ENCODE measurements at places on chromosomes 11 and 22.

- no peak for DNase-seq
Measured at GRCh38 chr11:87359401-87359800, 321.7 kb downstream of the TMEM135 start.

- DNase-seq = no peak
Measured at GRCh38 chr11:11261629-11262028, 91.4 kb downstream of the CSNK2A3 start.

DNA sequence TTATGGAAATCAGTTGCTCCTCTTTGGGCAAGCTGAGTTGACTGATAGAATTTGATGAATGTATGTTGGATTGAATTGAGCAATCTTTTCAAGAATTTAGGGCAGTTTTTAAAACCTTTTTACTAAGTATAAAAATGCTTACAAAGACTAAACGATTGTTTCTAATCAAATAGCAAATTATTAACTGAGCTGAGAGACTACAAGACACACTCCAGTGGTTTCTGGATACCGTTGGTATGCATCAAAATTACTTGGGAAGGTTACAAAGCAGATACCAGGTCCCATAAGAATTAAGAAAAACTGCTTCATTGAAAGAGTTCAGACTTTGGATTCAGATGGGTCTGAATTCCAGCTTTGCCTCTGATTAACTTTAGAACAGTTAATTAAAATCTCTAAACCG is 721.4 kb downstream of the FAM181B start:
- DNase-seq = no peak

DNA sequence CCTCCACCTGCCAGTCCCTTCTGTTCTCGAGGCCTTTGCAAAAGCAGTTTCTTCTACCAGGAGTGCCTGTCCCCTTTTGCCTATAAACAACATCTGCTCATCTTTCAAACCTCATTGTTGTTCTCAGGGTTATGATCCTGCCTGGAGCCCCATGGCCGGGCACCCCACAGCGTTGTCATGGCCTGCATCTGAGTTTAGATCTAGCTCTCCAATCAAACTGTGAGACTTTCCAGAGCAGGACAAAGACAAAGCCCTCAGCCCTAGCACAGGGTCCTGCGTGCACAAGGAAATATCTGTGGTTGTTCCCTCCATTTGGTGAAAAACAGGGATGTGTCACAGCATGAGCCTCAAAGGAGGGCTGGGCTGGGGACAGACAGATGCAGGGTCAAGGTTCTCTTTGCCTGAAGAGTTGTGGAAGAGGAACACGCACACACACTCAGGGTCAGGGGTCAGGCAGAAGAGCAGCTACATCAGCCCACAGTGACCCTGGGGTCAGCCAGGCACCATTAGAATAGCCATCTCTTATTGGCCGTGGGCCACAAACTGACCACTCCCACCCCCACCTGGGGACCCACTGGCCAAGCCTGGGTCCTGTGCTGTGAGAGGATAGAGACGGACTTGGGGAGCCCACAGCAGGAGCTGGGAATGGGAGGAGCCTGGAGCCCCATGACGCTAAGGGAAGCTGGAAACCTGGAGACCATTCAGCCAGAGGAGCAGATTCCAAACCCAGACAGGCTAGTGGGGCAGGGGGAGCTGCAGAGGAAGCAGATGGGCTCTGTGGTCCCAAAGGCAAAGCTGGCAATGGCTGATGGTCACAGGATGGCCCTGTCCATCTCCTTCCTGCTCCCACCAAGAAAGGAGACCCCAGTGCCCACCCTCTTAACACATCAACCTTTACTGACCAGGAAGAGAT is 99.4 kb downstream of the PDE2A start:
- DNase-seq = no peak

DNA sequence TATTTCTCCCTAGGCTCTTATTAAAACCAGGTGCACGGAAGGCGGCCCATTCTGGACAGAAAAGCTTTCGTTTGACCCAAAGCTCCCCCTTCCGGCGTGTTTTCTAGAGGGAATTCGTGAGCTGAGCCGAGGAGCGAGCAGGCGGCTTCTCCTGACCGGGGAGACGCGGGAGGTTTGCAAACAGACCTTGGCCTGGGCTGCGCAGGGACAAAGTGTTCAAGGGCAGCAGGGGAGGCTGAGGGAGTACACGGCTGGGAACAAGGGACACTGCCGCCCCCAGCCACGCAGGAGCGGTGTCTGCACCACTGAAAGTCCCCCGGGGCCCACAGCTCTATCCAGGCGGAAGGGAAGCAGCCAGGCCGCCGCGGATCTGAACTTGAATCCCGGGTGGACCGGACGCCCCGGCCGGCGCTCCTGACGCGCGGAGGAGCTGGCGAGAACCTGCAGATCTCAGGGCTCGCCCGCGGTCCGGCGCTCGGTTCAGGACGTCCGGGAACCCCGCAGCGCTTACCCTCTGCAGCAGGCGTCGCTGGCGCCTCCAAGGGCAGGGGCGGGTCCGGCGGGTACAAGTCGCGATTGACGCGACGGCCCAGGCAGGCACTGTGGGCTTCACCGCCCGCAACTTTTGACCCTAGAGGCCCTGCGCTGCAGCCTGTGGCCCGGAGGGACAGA is 101.9 kb downstream of the WT1 start:
- DNase-seq = peak; percentile 13

- no peak for DNase-seq
Measured at GRCh38 chr11:34601085-34601444, 19.8 kb upstream of the EHF start.

- no peak for DNase-seq
Measured at GRCh38 chr11:114159320-114159719, 99.8 kb downstream of the ZBTB16 start.

GRCh38 chr11:71908218-71908617 is 20.2 kb downstream of the XNDC1N start:
- no peak for DNase-seq

DNA sequence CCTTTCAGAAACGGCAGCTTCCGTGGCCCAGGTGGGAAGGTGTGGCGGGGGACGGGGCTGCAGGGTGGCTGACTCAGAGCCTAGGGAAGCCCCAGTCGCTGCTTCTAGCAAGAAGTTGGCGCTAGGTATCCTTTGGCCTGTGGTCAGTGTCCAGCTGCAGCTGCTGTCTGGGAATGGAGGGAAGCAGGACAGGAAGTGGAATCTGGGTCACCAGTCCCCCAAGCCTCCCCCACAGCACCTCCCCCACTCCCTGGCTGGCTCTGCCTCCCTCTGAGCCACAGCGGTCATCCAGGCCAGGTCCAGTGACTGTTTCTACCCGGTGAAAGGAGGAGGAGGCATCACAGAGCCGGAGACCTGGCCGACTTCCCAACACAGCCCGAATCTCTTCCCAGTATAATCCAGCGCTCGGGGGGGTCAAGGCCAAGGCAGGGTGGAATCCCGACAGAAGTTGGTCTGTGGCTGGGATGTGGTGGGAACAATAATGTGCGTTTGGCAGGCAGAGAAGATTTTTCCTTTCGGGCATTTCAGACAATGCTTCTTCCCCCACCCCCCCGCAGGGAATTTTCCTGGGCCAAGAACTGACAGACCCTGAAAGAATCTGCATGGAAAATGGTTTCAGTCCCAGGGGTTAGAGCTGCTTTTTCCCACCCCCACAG is 45.1 kb downstream of the C11orf96 start:
- no peak for DNase-seq

GRCh38 chr11:117931971-117932370 is 2.8 kb upstream of the TMPRSS13 start:
- peak; percentile 58 for DNase-seq

DNA sequence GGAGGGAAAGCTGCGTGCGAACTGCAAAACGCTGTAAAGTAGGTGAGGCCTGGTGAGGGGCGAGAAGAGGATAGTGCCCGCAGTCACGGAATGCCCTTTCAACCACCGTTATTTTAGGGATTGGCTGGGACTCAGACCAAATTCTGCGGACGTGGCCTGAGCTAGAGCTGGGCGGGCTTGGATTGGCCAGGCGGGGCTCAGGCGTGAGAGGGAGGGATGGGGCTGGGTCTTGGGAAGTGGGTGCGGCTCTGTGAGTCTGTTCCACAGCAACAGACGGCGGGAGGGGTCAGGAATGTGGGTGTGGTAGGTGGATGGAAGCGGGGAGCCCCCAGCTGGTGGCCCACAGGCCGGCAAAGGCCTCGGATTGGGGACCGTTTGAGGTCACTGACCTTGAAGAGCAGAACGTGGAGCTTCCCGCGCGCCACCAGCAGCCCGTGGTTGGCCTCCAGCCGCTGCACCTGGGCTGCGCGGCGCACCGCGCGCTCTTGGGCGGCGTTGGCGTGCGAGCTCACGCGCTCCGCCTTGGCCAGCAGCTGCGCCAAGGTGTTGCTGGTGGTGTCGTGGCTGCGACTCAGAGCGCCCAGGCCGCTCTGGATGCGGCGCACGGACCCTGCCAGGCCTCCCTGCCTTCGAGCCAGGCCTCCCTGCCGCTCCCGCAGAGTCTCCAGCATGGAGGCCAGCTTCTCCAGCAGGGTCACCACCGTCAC is 444 bp downstream of the CAVIN3 start:
- peak; percentile 30 for DNase-seq

DNA sequence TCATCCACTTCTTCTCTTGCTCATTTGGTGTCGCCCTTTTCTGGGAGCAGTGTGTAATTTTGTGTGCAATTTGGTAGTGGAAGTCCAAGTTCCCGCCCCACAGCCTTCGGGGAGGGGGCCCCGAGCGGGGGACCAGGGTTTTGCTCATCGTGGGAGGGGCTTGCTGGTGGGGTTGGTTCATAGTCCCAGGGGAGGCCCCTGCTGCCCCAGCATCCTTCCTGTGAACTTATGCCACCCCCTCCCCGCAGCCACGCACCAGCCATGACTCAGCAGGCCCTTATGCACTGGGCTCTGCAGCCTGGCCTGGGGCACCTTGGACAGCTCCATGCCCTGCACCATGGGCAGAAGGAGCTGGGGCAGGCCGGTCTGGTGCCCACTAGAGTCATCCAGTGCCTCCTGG is 1183.6 kb downstream of the BRD1 start:
- DNase-seq = peak; percentile 4

DNA sequence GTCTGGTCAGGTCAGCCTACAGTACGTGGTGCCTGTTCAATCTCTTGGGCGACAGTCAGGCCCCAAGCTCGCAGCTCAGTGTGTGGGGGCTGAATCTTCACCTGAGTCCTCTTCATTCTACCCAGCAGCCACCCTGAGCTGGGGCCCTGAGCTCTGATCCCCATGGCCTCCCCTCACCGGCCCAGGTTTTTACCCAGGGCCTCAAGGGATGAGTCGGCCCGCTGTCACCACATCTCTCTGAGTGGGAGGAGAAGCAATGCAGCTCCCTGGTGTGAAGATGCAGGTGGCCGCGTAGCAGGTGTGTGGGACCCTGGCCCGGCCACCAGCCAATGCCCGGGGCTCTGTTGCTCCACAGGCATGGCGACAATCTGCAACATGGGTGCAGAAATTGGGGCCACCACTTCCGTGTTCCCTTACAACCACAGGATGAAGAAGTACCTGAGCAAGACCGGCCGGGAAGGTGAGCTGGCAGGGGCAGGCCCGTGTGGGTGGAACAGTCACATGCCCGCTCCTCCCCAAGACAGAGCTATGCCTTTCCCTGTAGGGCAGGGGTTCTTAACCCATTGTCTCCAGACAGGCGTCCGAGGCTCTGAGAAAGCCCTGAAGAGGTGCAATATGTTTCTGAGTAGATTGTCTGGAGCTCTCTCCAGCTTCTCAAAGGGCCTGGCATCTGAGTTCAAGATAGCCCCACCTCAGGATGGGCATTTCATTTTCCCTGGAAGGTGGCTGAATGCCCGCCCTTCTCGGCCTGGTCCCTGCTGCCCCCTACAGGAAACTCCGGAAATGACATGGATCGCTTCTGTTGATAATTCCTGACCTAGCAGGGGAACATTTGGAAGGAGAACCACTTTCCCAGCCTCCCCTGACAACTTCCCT is 26.9 kb downstream of the POLR3H start:
- DNase-seq = no peak

GRCh38 chr11:112310419-112310818 is 49.8 kb upstream of the PLET1 start:
- no peak for DNase-seq

DNA sequence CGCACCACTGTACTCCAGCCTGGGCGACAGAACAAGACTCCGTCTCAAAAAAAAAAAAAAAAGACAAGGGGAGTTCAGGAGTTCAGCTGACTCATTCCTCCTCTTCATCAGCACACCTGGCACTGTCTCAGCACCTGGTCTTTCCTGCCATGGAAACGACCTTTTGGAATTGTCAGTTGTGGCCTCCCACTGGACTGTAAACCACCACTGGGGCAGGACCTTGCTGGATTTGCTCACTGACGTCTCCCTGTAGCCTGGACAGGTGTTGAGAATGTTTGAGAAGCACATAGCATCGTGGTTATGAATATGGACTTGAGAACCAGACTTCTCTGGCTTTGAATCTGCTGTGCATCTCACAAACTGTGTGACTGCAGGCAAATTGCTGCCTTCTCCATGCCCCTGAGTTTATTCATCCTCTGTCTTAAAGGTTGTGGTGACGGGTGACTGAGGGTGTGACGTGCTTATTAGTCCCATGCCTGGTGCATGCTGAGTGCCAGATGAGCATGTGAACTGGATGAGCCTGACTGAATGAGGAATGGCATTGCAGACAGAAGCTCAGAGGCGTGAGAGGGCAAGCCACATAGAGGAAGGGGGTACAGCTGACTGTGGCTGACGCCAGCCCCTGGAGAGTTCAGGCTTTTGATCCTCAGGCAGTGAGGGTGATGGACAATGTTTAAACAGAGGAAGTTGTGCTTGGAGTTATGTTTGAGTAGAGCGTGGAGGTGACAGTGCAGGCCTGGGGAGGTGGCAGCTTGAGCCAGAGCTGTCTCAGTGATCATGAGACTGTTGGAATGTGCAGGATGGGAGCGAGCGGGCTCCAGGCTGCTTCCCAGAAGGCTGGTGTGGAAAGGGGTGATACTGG is 12.7 kb downstream of the TOM1 start:
- DNase-seq = no peak

DNA sequence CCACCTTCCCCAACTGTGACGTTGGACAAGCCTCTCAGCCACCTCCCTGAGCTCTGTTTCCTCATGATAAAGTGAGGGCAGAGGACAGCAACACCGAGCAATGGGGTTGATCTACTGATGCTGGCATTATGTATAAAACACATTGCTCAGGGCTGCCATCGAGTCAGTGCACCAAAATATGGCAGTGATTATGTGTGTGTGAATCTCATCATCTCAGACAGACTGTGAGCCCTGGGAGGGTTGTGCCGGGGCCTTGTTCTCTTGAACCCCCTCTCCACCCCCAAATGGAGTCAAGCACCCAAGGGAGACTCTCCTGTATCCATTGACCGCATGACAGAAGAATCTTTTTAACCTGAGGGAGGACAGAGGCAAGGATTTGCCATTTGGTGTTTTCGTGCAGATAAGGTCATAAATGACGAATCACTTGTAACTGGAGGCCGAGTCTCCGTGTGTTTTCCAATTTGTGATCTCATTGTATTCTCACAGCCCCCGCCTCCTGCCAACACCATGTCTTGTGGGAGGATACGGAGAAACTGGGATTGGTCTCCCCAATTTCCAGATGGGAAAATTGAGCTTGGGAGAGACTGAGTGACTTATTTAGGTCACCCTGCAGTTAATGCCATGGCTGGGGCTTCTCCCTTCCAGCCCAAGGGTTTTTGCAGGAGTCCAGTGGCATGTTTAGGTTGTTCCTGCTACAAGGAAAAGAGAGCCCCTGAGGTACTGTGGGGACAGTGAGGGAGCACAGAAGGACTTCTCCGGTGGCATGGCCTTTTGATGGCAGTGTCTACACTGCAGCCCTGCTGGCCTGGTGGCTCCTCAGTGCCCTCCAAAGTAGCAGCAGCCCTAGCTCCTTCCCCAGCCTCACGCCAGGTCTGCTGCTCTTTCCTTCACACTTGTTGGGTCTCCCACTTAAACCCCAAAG is 52.4 kb downstream of the CHRDL2 start:
- no peak for DNase-seq

Measured in stimulated activated CD4-positive, alpha-beta T cell treated with anti-CD3 and anti-CD28 coated beads, Interleukin-1b, Interleukin-23, amount 100 ng/mL, for 24 hours (primary cell).